Right lobe of liver (tissue), 6 donors: ENCODE measurements at places on chromosomes 16 and 17. TPM values are rescaled to one million over a fixed set of nuclear protein-coding genes. Genes with fewer than 3 reads are reported as not detected.

The SPPL2C gene
- total RNA-seq = not detected

The TLCD3B gene
- total RNA-seq = not detected

DNA sequence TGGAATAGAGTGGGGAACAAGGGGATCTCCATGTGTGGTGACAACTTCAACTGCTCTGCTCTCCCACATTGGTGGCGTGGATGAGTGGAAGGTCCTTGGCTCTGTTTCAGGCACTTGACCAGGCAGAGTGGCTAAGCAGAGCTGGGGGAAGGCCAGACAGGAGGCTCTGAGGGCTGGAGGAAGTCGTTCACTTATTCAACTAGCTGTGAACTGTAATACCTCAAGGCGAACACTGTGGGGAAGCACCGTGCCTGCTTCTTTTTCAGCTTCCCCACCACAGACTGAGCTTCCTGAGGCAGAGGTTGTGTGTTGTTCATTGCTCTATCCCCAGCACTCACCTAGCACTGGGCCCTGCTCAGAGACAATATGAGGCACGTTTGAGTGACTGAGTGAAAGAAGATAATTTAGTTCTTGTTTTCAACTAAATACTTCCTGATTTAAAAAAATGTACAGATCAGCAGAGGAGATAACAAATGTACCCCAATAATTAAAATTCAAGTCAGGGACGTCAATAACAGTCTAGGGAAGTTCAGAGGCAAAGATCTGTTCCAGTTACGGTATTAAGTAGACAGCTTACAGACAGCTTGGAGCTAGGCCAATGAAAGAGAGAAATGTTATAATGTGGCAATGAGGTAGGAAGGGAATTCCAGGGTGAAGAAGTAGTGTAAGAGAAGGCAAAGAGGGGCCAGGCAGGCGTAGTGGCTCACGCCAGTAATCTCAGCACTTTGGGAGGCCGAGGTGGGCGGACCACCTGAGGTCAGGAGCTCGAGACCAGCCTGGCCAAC lies 34.7 kb downstream of the MYO18A start:
- H3K36me3 ChIP-seq = peaks cover 6% of the 10 kb centered on the region
- no peak for DNase-seq
- no peak overlapping the region for H3K27ac ChIP-seq

DNA sequence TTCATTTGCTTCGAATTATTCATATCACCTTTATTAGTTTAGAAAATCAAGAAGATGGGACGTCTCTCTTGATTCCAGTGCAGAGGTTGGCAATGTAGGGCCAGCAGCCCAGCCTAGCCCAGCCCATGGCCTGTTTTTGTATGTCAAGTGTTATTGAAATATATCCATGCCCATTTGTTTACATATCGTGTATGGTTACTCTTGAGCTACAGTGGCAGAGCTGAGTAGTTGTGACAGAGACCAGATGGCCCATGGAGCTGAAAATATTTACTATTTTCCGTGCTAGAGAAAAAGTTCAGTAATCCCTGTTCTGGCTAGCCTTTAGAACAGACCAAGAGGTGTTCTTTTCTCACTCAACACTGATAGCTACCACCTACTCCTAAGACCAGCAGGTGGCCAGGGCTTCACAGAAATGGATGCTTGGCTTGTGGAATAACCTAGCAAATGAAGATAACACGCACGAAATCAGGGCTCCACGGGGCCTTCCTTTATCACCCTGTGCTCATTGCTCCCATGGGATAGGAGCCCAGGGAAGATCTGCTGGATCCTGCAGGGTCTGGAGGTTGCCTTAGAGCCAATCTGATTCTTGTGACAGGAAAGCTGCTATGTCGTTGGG lies 123.2 kb upstream of the ANKFN1 start:
- H3K27ac ChIP-seq = no peak overlapping the region
- no peaks in the 10 kb centered on the region for H3K4me1 ChIP-seq
- no peaks in the 10 kb centered on the region for H3K36me3 ChIP-seq
- DNase-seq = no peak
- no peaks in the 10 kb centered on the region for H3K27me3 ChIP-seq

GRCh38 chr17:58574025-58574424 lies 59.6 kb upstream of the MTMR4 start:
- DNase-seq = no peak
- no peaks in the 10 kb centered on the region for H3K36me3 ChIP-seq
- H3K27me3 ChIP-seq = no peaks in the 10 kb centered on the region
- no peaks in the 10 kb centered on the region for H3K4me1 ChIP-seq
- H3K27ac ChIP-seq = no peak overlapping the region
- no peak overlapping the region for H3K4me3 ChIP-seq

GRCh38 chr16:50068550-50068949 lies 2.8 kb downstream of the HEATR3 start:
- no peaks in the 10 kb centered on the region for H3K36me3 ChIP-seq
- H3K4me3 ChIP-seq = no peak overlapping the region
- no peaks in the 10 kb centered on the region for H3K4me1 ChIP-seq
- H3K27ac ChIP-seq = no peak overlapping the region
- no peak for DNase-seq
- no peaks in the 10 kb centered on the region for H3K27me3 ChIP-seq
